Stimulated activated CD4-positive, alpha-beta T cell treated with anti-CD3 and anti-CD28 coated beads, TNF-alpha, amount 100 ng/mL, for 1 hour (primary cell): ENCODE measurements at places on chromosomes 4 and X.

- no peak for DNase-seq
Measured at GRCh38 chr4:177177541-177178081, 132.1 kb upstream of the NEIL3 start.

DNA sequence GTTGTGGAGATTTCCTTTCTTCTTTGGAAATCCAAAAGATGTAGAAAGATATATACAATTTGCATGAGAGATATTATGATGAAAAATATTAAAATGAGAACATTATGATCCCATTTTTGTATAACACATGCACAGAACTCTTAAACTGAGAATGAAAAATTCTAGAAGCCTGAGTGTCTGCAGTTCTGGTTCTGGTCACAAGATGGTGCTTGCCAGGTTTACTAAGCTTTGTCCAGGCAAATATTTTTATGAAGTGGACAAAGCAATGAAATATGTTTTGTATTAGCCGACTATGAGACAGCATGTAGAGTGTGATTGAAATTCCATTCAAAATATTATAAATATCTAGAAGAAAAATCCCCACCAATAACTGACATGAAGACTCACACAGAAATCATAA lies 2.2 kb downstream of the PWWP3B start:
- no peak for DNase-seq

- no peak for DNase-seq
Measured at GRCh38 chr4:121801715-121802075, 572 bp downstream of the EXOSC9 start.

- no peak for DNase-seq
Measured at GRCh38 chr4:106270736-106271135, 45.3 kb downstream of the TBCK start.

DNA sequence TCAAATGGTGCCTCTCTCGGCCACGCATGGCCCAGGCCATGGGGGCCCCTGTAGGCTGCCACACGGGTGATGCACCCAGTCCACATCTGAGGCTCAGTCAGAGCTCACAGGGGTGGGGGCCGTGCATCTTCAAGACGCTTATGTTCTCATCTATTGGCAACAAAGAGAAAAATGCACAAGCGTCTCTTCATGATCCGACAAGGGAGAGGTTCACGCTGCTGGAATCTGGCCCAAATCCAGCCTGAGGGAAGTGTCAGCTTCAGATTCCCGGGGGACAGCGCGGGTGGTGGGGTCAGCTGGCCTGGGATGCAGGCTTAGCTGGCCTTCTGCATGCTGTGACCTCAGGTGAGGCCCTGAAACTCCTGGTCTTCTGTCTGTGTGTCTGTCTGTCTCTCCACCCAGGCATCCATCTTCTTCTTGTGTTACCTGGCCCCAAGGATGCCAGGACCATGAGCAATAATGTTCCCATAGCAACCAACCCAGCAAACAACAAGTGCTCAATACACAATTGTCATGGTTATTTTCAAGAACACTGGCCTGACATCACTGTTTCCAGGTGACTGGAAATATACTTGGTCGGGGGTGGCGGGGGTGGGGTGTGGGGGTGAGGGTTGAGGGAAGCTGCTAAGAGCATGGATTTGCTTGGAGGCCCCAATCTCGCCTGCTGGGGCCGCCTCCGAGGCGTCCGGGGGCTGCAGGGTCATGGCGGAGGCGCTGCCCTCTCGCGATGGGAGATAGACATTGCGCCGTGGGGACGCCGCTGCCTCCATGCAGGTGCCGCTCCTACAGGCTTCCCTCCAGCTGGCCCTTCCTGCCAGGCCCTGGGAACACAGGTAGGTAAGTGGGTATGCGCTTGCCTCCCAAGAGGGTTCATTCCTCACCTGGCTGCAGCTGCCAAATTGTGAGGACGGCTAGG lies 48.3 kb downstream of the ABLIM2 start:
- DNase-seq: no peak

DNA sequence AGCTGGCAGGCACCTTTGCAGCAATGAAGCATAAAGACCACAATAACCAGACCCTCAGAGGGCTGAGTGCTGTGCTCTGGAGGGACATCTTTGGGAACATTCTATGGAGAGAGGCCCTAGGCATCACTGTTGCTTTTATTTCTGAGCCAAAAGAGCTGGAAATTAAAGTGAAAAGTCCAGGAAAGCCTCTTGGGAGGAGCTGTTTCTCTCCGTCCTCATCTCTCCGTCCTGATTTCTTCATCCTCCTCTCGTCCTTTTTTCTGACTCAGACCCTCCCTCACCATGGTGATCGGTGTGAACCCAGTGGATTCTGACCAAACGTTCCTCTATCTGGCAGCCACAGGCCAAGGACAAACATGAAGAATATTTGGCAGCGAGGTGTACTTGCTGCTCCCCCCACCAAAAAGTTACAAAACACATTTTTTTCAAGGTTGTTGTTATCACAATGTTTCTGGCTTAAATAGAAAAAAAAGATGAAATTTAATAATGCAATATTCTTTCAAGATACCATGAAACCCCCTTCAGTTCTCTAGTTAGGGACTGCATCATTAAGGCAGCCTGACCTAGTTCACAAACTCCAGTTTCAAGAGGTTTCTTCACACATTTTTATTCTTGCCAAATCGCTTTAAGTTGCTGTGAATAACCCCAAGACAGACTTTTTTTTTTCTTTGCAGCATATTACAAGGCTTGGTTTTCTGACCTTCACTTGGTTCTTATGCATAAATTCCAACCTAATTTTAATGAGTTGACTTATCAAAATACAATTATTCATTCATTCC lies 80.2 kb downstream of the SCD5 start:
- DNase-seq: no peak

- no peak for DNase-seq
Measured at GRCh38 chr4:14769993-14770392, 232.3 kb upstream of the CPEB2 start.

GRCh38 chr4:3522651-3523050 lies 9.6 kb downstream of the LRPAP1 start:
- DNase-seq: no peak
